ENCODE measurements at places on chromosomes 16 and 17. TPM values are rescaled to one million over a fixed set of nuclear protein-coding genes. Genes with fewer than 3 reads are reported as not detected.

DNA sequence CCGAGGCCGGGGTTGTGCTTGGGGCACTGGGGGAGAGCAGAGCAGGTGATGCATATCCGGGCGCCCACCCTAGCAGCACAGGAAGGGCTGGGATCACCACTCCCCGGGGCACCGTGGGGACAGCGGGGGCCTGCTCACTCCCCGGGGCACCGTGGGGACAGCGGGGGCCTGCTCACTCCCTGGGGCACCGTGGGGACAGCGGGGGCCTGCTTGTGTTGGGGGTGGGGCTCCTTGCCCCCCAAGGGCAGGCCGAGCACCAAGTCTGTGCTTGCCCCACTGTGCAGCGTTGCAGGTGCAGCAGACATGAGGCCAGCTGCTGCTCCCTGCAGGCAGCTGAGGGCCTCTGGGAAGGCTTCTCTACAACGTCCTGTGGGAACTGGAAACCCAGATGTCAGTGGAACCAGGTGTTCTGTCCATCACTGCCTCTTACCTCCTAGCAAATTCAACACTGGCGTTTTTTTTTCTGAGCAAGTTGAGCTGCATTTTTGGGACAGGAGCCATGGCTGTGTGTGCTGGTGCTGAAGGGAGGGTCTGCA, 25.0 kb upstream of the ZNF750 start:
- DNase-seq = no peak

DNA sequence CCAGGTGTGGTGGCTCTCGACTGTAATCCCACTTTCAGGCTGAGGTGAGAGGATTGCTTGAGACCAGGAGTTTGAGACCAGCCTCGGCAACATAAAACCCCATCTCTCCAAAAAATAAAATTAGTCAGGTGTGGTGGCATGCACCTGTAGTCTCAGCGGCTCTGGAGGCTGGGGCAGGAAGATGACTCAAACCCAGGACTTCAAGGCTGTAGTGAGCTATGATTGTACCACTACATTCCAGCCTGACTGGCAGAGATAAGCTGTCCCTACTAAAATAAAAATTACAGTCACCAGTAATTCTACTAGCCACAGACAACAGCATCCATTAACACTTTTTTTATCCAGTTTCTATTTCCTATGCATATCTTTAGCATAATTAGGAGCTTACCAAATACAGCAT, 176.3 kb downstream of the CPPED1 start:
- DNase-seq = no peak

The CCL17 gene
- not detected for total RNA-seq

GRCh38 chr16:50743581-50744225, 1.8 kb downstream of the CYLD start:
- DNase-seq = no peak

The GP1BA gene
- total RNA-seq = not detected

The CYBC1 gene
- 46.4 TPM for total RNA-seq
